ENCODE measurements at places on chromosomes 4 and X. TPM values are rescaled to one million over a fixed set of nuclear protein-coding genes. Genes with fewer than 3 reads are reported as not detected.

DNA sequence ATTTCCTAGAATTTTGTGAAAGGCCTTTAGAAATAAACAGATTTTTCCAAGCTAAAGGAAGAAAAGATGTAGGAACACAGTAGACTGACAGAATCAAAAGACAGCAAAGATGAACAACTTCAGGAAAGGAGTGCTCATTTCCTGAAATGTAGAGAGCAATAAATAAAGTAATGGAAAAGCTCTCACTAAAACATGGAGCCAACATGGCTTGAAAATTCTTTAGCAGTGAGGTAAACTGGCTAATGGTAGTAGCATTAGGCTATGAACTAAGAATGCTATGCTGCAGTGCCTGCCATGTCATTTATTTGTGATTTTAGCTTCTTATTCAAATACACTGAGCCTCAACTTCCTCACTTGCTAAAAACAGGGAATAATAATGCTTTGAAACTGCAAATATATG lies 108.7 kb downstream of the IQCM start:
- no peak overlapping the region for H3K4me3 ChIP-seq
- no peak for DNase-seq
- no peaks in the 10 kb centered on the region for H3K4me1 ChIP-seq
- H3K36me3 ChIP-seq, result no peaks in the 10 kb centered on the region

GRCh38 chrX:44235534-44235933 lies 107.9 kb downstream of the EFHC2 start:
- no peaks in the 10 kb centered on the region for H3K4me1 ChIP-seq
- no peak overlapping the region for H3K27ac ChIP-seq
- no peak overlapping the region for H3K4me3 ChIP-seq
- DNase-seq, result no peak
- peaks cover 21% of the 10 kb centered on the region for H3K27me3 ChIP-seq

DNA sequence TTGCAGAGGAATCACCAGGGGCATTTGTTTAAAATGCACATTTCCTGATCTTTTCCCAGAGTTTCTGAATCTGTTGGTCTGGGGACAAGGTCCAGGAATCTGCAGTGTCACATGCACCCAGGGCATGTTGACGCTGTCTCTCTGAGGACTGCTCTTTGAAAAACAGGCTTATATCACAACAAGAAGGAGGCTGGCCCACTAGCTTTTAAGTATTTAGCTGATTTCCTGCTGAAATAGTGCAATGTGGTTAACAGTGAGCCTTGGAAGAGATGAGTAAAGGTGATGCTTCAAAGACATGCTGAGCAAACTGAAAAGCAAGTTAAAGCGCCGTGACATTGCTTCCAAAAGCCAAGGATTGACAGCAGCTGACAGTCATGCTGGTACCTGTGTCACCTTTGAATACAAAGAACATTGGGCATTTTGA lies 18.6 kb upstream of the SEPSECS start:
- DNase-seq, result no peak
- no peak overlapping the region for H3K4me3 ChIP-seq
- no peaks in the 10 kb centered on the region for H3K4me1 ChIP-seq

Gene TREX2
- total RNA-seq, result 1.0 TPM

DNA sequence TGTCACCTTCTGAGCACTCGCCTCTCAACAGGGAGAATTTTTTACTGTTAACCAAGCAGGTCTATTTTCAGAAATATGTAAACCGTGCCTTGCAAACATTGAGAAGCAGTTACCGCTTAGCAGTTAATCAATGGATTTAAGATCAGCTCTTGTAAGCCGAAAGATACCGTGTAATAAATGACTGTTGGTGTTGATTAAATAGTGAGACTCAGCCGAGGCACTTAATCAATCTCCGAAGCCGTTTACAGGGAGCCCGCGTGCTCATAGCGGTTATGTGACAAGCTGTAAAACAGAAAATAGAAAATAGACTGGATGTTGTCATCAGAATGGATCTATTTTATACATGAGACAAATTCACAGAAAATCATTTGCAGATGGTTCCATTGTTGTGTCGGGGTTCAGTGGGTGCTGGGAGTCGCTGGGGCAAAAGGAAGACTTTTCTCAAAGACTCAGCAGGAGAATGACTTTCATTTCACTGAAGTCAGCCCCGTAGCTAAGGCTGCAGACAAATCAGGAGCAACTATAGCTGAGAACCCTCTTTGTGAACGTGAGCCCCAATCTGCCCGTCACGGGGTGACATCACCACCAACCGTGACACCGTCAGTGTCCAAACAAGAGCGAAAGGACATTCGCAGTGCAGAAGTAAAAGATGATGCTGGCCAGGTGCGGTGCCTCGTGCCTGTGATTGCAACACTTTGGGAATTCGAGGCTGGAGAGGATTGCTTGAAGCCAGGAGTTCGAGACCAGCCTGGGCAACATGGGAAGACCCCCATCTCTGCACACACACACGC lies 275.3 kb downstream of the CRLF2 start:
- H3K27me3 ChIP-seq, result no peaks in the 10 kb centered on the region
- no peaks in the 10 kb centered on the region for H3K4me1 ChIP-seq
- no peak for DNase-seq

- no peaks in the 10 kb centered on the region for H3K4me1 ChIP-seq
- no peak overlapping the region for H3K27ac ChIP-seq
Measured at GRCh38 chr4:70930530-70931256, 28.5 kb downstream of the MOB1B start.

DNA sequence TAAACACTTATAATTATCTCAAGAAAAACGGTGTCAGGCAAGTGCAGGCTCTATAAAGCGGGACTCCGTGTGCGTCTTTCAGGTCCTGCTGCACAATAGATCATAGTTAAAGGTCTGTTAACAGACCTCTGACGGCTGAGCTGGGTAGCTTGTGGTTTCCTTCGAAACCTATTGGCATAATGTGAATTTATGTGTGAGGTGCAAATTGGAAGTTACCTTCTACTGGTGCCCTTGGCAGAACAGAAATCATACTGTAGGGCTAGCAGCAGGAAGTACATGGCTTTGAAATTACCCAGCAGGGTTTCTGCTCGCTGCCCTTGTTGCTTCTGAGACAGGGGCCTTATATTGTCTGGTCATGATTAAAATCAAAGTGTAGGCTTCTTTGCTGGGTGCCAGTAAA lies 216.4 kb upstream of the HAND2 start:
- H3K27me3 ChIP-seq, result no peaks in the 10 kb centered on the region
- no peaks in the 10 kb centered on the region for H3K36me3 ChIP-seq
- H3K4me3 ChIP-seq, result no peak overlapping the region
- DNase-seq, result no peak
- H3K4me1 ChIP-seq, result no peaks in the 10 kb centered on the region

DNA sequence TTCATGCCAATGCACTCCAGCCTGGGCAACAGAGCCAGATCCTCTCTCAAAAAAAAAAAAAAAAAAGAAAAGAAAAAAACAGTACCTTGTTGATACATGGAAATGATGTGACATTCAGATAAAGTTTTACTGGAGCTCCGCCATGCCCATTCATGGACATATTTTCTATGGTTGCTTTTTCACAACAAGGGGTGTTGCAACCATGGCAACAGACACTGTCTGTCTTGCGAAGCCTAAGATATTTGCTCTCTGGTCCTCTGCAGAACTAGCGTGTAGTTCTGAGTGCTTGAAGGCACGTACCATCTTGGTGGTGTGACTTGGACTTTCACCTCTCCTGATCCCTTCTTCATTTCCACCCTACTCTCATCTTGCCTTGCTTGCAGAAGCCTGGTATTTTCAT lies 53.2 kb downstream of the TBL1X start:
- H3K27me3 ChIP-seq, result no peaks in the 10 kb centered on the region
- DNase-seq, result no peak
- H3K4me3 ChIP-seq, result no peak overlapping the region
- H3K4me1 ChIP-seq, result no peaks in the 10 kb centered on the region
- no peaks in the 10 kb centered on the region for H3K36me3 ChIP-seq

Gene BMX
- total RNA-seq, result 4.2 TPM

Gene RIPPLY1
- total RNA-seq, result not detected

GRCh38 chrX:9997524-9997923 lies 30.4 kb downstream of the CLDN34 start:
- no peaks in the 10 kb centered on the region for H3K4me1 ChIP-seq
- no peak for DNase-seq
- H3K27me3 ChIP-seq, result peaks cover 7% of the 10 kb centered on the region
- H3K4me3 ChIP-seq, result no peak overlapping the region
- H3K27ac ChIP-seq, result no peak overlapping the region

Gene PRDM8
- 5.9 TPM for total RNA-seq

Gene ERCC6L
- total RNA-seq, result 0.33 TPM

DNA sequence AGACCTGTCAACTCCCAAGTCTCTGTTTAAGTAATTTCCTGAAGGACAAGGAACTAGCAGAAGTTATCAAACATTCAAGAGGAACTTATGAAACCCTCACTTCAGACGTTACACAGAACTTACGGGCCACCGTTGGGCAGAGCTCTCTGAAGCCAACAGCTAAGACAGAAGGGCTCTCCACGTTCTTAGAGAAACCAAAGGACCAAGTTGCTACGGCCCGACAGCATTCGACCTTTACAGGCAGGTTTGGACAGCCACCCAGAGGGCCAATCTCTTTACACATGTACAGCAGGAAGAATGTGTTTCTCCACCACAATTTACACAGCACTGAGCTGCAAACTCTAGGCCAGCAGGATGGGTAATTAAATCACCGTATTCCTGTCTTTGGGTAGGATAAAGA lies 705.1 kb upstream of the GRID2 start:
- no peak overlapping the region for H3K4me3 ChIP-seq
- no peaks in the 10 kb centered on the region for H3K4me1 ChIP-seq
- H3K36me3 ChIP-seq, result no peaks in the 10 kb centered on the region

GRCh38 chr4:149884046-149884445 lies 68.4 kb upstream of the IQCM start:
- peak; percentile 24 for DNase-seq
- H3K36me3 ChIP-seq, result no peaks in the 10 kb centered on the region
- H3K27ac ChIP-seq, result no peak overlapping the region
- H3K4me1 ChIP-seq, result no peaks in the 10 kb centered on the region
- H3K4me3 ChIP-seq, result no peak overlapping the region
- no peaks in the 10 kb centered on the region for H3K27me3 ChIP-seq

DNA sequence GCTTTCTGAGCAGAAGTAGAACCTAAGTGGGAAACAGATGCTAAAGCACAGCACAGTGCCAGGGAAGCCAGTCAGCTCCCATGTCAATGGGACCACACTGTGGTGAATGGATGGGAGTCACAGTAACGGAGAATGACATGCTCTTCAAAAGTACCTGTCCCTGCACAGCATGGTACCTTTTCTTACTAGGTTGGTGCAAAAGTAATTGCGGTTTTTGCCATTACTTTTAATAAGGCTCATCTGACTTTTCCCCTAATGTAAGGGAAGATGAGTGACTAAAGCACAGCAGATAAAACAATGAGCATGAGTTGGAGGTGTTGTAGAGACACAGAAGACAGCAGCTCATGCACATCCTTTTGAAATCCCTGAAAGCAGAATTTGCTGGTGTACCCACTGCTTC lies 62.3 kb downstream of the CCNG2 start:
- H3K4me3 ChIP-seq, result no peak overlapping the region
- no peak overlapping the region for H3K27ac ChIP-seq
- H3K27me3 ChIP-seq, result no peaks in the 10 kb centered on the region
- no peak for DNase-seq
- no peaks in the 10 kb centered on the region for H3K36me3 ChIP-seq

Gene FAM156A
- total RNA-seq, result 21.6 TPM

GRCh38 chr4:135515295-135515694 lies 1313.7 kb upstream of the PABPC4L start:
- DNase-seq, result no peak
- H3K27me3 ChIP-seq, result no peaks in the 10 kb centered on the region
- H3K36me3 ChIP-seq, result no peaks in the 10 kb centered on the region
- H3K4me3 ChIP-seq, result no peak overlapping the region

DNA sequence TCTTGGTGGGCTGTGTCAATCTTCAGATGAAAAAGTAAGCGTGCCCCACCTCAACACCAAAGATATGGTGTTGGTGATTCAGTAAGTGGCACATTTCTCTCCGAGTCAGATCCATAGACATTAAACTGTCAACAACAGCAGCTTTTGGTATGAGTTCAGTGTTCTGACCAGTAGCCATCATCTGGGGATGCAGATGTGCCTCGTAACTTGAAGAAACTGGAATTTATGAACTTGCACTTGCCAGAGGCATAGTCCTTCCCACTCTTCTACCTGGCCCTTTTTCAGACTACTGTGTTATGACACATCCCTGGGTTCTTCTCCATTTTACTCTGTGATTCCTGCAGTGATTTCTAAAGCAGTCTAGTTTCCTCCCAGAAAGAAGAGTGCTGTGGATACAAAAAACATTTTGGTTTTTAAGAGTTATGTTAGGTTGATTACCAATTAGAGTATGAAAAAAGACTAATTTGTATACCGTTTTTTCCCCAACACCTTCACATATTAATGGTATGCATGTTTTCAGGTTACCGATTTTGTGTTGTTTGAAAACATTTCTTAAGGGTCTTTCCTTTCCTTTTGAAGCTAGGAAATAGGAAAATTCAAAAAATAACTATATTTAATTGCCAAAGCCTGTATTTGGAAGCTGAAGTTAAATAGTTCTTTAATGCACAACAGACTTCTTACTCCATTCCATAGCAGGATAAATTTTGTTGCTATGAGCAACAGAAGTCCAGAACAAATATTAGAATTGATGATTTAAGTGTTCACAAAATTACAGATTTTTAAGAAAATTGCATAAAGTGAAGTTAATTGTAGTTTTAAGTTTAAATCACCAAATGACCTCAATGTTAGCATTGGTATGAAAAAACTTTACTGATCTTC lies 39.3 kb downstream of the NUDT6 start:
- no peak overlapping the region for H3K27ac ChIP-seq

- H3K36me3 ChIP-seq, result no peaks in the 10 kb centered on the region
- no peak overlapping the region for H3K27ac ChIP-seq
- no peak overlapping the region for H3K4me3 ChIP-seq
Measured at GRCh38 chrX:136850441-136851175, 29.9 kb downstream of the RBMX start.

DNA sequence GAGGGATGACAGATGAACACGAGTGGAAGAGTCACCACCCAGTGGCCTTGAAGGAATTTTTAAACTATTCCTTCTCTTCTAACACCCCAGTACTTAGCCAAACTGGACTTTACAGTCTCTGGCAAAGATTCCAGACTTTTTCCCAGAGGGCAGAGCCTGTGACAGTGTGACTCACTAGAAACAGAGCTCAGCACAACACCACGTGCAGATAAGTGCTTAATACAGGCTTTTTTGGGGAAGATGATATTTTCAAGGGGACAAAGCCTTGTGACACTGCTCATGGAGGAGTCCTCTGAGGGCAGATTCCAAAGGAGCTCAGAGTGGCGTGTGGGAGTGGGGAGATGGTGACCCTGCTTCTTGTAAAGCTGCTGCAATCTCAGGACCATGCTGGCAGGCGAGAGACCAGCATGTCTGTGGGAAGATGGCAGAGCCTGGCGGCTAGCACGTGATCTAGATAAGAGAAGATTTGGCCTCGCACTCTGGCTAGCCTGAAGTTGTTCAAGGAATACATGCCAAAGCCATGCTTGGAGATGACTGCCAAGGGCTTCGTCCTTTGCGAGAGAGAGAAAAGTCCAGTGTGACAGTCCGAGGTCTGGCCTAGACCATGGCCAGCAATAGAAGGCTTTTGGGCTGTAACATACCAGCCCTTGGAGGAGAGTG lies 2.4 kb downstream of the RAB33A start:
- no peak overlapping the region for H3K4me3 ChIP-seq
- H3K36me3 ChIP-seq, result no peaks in the 10 kb centered on the region
- no peak for DNase-seq
- H3K27ac ChIP-seq, result peak overlapping the region; percentile 80

Gene TLR2
- total RNA-seq, result 76.8 TPM

Gene DIAPH2
- 27.4 TPM for total RNA-seq
